ENCODE measurements at places on chromosomes 2 and 18.

- no peak for DNase-seq
These were observed 34.7 kb upstream of the MARCHF7 start for GRCh38 chr2:159677654-159678053.

GRCh38 chr18:961644-962355 is 57.1 kb downstream of the ADCYAP1 start:
- DNase-seq: no peak

DNA sequence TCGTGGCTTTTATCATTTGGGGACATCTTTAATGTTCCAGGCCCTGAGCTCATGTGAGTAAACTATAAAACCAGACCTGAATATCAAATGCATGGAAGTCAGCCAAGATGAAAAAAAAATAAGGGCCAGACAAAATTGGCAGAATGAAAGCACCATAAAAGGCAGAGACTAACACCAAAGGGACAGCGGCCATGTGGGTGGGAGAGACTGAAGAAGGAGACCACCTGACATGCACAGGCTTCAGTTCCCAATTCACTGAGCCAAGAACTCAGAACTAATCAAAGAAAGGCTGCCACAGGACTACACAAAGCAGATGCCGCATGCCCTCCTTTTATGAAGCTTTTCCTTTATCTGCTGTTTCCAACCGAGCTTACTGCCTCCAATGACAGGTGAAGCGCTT is 267.1 kb downstream of the RAD51AP2 start:
- DNase-seq: no peak

DNA sequence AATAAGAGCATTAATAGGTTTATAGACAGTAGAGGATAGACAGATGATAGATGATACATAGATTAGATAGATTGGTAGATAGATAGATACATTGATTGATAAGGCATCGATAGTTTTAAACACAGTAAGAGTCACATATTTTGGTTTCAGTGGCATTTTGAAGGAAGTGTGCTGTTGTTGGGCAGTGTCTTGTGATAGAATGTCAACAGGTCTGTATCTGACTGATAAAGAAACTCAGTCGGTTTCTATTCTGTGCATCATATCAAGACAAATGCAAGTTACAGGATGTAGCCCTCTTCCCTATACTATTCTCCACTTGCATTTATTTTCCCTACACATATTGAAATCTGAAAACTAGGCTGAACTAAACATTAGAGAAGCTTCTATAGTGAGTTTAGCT is 1229.0 kb upstream of the ZEB2 start:
- DNase-seq: no peak

DNA sequence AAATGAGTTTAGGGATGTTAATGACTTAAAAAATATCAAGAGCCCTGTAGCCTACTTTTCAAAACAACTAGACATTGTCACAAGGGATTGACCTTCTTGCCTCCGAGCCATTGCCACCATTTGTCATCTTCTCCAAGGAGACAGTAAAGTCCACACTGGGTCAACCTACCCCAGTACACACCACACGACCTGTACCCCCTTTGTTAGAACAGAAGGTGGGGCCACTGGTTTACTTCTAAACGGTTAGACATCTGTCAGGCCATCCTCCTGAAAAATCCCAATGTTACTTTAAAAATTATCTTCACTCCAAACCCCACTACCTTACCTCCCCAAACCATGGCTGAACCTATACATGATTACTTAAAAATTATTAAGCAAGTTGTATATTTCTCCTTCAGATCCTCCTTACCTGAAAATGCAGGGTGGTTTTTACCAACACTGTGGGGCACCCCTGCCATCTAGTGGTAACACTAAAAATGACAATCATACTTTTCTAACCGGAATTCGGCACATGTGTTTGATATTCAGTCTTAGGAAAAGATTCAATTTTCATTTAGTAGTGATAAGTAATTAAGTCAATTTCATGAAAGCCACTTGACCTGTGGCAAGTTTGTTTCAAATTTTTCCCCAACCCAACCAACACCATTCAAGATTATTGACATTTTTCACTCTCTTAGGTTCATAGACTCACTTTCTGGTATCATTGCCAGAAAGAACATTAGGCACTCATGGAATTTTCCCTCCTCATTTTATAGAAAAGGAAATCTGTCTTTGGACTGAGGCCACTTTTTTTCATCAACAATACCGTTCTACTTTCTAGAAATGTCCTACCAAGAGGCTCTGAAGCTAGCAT is 265.3 kb upstream of the PKDCC start:
- no peak for DNase-seq

DNA sequence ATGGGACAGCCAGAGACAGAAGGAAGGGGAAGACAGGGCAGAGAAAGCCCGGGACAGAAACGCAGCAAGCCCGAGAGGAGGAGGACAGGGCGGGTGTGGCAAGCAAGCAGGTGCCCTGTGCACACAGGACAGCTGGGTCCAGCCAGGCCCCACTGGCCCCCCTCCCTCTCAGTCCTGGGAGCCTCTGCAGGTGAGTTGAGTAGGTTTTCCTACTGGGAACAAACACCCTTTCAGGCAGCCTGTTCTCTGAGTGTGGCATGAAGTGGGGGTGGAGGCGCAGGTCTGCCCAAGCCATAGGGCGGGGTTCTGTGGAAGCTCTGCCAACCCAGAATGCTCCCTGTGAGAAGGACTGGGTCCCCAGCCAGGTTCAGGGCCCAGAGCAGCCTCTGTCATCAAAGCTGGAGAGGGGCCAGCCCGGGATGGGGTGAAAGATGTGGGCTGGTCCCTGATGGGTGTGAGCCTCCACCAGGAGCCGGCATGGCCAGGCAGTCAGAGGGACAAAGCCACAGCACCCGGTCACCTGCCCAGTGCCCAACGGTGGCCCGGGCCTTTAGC is 129.4 kb downstream of the TFCP2L1 start:
- peak; percentile 95 for DNase-seq

DNA sequence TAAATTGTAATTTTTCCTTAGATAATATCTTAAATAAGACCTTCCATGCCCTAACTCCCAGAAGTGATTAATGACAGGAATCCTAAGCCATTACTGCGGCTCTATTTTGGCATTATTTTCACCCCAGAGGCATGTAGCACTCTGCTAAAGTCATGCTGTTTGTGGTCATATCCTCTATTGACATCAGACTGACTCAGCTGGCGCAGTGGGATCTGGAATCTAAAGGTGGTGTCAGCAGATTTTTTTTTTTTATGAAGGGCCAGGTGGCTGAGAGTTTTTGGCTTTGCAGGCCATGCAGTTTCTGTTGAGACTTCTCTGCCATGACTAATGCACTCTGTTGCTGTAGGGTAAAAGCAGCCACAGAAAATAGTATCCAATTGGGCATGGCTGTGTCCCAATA is 64.1 kb upstream of the ACVR1C start:
- no peak for DNase-seq

DNA sequence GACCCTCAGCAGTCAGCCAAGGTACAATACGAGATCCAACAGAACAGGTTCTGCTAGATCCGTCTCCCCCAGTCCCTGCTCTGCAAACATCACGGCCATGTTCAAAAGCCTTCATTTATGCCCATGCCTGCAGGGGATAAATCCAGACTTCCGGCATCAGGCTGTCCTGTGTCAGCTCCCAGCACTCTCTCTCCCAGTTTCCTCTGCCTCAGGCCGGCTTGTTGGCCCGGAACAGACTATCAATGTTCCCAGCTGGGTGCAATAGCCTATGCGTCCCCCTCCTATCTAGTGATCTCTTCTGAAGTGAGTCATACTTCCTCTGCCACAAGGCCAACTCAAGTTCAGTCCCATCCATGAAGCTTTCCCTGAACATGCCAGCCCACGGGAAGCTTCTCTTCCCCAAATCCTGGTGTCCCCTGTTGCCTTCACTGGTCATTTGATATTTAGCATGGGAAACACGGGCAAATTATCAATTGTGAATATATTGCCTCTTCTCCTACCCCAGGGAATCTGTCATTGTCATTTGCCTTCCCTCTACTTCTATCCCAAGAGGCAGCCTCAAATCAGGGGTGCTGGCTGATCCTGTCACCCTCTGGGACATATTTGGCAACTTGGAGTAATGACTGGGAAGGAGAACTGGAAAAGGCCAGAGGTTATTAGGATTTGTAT is 51.1 kb downstream of the CAPN13 start:
- DNase-seq: no peak

- no peak for DNase-seq
These were observed 9.7 kb downstream of the HRH4 start for GRCh38 chr18:24470022-24470618.

GRCh38 chr2:195594248-195594647 is 62.8 kb upstream of the SLC39A10 start:
- DNase-seq: no peak

DNA sequence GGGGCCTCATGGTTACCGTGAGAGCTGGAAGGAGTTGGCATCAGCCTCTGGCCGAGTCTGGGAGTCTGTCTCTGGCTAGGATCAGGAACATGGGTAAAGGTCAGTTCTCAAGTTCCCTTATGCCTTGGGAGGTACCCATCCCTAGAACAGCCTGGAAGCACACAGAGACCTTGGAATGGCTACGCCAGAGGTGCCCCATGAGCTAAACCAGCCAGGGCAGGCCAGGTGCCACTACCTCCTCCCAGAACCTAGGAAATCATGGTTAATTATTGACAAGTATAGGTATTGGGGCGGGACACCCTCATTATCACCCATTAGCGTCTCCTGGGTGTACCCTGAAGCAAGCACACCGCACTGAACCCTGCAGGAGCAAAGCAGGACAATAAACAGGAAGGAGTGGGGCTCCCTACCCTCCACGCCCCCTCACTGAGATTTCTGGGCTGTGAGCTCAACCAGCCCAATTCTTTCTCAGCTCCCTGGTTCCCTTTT is 3.0 kb upstream of the ASPRV1 start:
- no peak for DNase-seq

DNA sequence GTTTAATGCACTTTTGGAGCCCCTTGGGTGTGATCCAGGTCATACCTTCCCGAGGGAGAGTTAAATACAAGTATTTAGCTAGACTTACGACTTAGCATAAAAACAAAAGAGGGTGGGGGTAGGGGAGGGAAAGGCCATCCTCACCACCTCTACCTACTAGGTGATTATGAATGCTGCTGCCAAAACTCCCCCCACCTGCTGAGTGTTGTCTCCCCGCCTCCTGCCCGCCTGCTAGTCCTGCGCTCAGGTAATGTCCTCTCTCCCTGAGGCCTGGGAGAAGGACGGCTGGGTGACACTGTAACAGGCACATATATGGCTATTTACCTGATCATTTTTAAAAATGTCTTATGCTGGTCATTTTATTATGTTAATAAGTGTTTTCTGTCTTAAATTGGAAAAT is 3.0 kb upstream of the NCKAP5 start:
- DNase-seq: no peak

DNA sequence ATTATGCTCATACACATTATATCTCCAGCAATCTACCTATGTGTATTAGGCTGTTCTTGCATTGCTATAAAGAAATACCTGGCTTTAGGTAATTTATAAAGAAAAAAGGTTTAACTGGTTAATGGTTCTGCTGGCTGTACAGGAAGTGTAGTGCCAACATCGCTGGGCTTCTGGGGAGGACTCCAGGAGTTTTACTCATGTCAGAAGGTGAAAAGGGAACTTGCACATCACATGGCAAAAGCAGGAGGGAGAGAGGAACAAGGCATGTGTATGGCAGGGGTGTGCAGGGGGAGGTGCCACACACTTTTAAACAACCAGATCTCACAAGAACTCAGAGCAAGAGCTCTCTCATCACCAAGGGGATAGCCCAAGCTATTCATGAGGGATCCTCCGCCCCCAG is 715.4 kb upstream of the ZEB2 start:
- no peak for DNase-seq

GRCh38 chr2:198054299-198054698 is 249.9 kb downstream of the PLCL1 start:
- DNase-seq: no peak

DNA sequence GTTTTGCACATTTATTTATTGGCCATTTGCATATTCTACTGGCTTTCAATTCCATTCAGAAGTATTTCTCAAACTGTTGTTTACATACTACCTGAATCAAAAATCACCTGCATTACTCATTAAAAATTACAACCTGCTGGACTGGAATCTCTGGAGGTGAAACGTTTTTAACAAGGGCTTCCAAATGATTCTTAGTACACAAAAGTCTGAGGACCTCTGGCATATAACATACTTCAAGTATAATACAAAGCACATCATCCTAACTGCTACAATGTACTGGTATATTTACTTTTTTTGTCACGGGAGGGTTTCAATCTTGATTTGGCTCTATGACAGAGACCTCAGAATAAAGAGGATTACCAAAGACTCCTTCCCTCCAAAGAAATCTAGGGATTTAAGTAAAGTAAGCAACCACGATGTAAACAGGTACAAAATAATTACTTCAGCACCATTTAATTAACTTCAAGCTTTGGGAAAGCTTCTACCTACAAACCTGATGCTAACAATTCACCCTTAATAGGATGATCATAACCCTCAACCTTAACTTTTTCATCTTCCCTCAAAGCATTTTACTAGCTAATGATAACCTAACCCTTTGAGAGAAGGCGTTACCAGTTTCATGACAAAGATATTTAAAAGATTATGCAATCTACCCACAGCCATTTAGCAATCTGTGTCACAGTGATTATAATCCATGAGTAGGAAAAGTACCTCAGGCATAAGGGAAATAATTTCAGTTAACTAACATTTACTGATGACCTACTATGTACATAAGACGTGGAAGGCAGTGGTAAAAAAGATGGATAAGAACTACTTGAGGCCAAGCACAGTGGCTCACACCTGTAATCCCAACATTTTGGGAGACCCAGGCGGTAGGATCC is 24.7 kb downstream of the ATAD2B start:
- no peak for DNase-seq

DNA sequence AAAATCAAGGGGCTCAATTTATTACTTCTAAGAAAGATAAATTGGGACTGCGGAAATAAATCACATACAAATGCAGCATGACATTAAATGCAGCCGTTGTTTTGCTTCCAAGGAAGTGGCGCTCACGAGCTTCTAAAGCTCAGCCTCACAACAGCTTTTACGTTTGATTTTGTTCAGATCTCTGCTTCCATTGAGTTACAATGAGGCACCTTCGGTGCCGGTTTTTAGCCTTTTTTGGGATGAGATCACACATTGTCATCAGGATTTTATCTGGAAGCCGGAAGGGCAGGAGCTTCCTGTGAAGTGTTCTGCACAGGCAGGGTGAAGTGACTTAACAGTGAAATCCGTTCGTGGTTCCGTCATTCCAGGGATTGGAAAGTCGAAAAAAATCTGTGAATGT is 209.8 kb downstream of the DCDC2C start:
- no peak for DNase-seq

DNA sequence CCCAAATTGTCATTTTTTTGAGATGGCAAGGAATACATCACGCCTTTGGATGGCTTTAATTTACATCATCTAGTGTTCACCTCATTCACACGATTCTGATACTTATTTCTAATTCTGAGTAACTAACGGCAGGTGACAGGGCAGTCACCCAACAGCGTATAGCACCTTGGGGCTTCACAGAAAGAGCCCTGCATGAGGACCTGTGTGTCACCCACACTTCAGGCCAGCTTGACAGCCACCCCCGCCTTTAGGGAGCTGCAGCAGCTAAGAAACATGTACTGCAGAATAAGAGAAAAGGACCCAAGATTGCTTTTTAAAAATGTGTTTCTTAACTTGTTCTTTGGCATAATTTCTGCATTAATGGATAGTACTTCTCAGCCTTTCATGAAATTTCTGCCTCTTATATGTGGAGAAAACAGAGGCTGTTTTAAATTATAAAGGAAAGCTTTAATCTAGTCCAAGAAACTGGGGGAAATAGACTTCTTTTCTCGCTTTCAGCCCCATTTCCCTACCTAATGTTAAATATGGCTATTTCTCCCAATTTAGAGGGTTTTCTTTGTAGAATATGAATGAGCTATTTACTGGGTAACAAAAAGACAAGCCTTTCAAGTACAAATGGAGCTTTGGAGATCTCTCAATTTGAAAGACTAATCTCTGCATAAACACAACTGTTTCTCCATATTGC is 245.1 kb downstream of the LDLRAD4 start:
- DNase-seq: no peak

GRCh38 chr18:76208678-76209306 is 286.2 kb downstream of the ZNF516 start:
- no peak for DNase-seq

Data from vagina (tissue), 2 donors.